ENCODE measurements at places on chromosomes 1 and 21.

- peak; percentile 33 for DNase-seq
Measured at GRCh38 chr1:244414543-244414942, 37.2 kb downstream of the ADSS2 start.

- DNase-seq: no peak
Measured at GRCh38 chr1:55250399-55251075, 35.4 kb upstream of the USP24 start.

DNA sequence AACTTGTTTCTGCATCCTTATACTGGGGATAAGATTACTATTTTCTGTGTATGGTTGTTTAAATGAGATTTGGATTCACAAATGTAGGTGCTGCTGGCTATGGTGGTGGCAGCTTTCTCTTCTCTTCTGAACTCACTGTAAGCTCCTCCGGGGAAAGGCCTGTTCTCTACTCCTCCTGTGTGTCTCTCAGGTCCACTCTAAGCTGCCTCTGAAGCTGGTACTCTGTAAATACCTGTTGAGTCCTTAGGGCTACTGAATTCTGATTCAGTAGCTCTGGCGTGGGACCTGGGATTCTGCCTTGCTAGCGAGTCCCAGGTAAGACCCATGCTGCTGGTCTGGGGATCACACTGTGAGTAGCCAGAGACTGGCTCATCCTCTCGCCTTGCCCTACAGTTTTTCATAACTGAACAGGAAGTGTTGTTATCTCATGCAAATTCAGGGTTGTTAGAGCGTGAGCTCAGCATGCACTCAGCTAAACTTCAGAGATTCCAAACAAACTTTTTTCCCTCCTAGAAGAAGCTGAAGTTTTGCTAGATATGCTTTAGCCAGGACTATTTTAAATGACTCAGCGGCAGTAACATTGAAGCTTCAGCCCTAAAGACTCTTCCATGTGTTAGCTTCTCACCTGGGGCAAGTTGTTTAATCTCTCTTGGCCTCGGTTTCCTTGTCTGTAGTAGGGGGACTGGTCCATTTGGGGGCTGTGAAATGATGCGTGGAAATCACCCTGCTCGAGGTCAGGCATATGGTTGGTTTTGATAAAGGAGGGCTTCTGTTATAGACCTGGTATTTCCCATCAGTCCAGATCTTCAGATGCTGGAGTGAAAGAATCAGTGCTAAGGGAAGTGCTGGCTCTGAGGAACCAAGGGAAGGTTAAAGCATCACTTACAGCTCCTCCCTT, 271.5 kb upstream of the TMEM51 start:
- DNase-seq: peak; percentile 6

GRCh38 chr1:230157420-230158390, 90.7 kb downstream of the GALNT2 start:
- no peak for DNase-seq

- DNase-seq: no peak
Measured at GRCh38 chr1:168640836-168641235, 64.4 kb downstream of the XCL1 start.

DNA sequence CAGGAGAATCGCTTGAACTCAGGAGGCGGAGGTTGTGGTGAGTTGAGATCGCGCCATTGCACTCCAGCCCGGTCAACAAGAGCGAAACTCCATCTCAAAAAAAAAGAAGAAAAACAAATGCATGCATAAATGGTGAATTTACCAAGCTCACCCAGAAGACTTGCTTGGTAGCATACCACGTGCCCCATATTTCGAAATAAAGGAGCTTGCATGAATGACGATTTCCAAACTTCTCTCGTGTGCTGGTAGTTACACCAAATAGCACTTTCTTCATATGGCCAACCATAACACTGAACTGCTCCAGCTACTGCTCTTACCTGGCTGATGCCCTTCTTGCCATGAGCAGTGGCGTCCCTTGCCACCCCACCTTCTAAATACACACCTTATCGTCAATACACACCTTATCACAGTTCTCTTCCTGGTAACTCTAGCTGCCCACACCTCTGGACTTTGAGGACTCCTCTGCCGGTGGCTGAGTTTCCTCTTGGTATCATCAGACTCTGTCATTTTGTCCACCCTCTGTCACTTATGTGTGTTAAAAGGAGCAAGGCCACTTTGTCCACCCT, 2.8 kb downstream of the DOP1B start:
- peak; percentile 92 for DNase-seq

- no peak for DNase-seq
Measured at GRCh38 chr1:57910782-57911181, 486.9 kb upstream of the DAB1 start.

GRCh38 chr1:115811140-115811828, 29.6 kb downstream of the NHLH2 start:
- no peak for DNase-seq

- no peak for DNase-seq
Measured at GRCh38 chr1:103273106-103273505, 164.8 kb upstream of the COL11A1 start.

DNA sequence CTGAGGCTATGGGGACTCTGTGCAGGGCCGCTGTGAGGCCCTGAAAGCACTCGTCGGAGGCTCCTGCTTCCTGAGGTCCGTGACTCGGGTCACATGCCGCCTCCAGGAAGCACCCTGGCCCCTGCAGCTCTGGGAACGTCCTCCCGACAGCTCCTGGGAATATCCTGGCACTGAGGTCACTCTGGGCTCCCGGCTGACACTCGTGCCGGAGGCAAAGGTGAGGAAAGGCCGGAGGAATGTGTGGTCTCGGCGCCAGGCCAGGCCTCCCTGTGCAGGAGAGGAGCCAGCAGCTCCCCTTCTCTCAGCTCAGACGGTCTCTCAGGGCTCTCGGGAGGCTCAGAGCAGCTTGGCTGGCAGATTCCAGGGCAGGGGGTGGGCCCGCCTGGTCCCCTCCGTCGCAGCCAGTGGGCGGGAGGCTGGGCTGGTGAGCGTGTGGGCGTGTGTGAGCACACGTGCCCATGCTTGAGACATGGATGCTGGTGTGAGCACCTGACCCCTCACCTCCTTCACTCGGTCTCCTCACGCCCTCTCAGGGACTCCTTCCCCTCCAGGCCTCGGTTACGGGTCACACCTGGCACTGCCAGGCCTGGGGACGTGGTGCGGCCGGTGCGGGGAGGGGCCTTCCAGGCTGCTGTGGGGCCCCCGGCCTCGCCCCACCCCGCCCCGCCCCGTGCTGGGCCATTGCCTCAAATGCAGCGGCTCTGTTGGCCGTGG, 5.5 kb upstream of the RNF223 start:
- DNase-seq: peak; percentile 47

GRCh38 chr1:205446828-205447227, 9.0 kb downstream of the BLACAT1 start:
- DNase-seq: no peak

- DNase-seq: no peak
Measured at GRCh38 chr1:18278946-18279345, 171.3 kb downstream of the IGSF21 start.

DNA sequence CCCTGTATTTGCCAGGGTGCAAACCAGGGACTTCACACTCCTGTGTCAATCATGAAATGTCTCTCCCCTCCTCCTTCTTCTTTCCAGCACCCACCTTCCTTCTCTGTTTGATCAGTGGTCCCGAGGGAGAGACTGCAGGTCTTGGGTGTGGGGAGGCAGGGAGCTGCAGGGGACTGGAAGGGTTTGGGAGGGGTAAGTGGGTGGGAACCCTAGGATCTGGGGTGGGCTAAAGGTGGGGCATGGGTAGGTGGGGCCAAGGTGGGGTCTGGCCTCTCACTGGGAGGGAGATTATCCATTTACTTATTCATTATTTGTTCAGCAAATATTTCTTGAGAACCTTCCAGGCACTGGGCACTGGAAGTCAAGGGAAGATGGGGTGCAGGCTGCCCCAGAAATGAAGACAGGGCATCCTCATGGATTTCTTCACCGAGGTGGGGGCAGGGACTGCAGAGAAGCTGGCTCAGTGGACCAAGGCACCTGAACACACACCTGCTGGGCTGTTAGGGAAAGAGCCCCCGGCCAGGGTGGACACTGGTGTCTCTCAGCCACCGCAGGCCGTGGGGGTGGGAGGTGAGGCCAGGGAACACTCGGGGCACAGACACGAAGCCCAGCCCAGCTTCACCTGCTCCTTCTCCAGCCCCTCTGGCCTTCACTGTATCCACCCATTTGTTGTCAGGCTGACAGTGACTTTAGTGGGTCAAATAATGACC, 193.9 kb upstream of the C1orf174 start:
- no peak for DNase-seq

- peak; percentile 57 for DNase-seq
Measured at GRCh38 chr1:28518745-28519341, 13.0 kb downstream of the RCC1 start.

- no peak for DNase-seq
Measured at GRCh38 chr1:29800522-29800956, 564.2 kb downstream of the PTPRU start.

DNA sequence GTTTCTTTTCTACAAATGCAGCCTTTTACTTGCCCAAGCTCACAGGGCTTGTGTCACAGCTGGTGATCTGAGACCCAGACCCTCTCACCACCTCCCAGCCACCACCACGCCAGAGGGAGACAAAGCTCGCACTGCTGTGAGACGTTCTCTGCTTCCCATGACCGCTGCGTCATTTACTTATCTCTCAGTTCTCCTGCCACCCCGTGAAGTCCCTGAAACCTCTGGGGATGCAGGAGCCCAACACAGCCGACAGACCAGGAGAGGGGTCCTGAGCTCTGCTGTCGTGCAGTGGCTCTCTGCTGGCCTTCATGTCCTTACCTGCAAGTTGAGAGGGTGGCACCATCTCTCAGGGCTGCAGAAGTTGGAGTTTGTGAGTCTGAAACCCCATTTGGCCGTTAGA, 77.7 kb downstream of the SLC16A1 start:
- DNase-seq: no peak

GRCh38 chr1:11558871-11559590, 80.1 kb downstream of the DISP3 start:
- DNase-seq: no peak

GRCh38 chr1:229229721-229230139, 41.2 kb upstream of the RAB4A start:
- DNase-seq: peak; percentile 63

DNA sequence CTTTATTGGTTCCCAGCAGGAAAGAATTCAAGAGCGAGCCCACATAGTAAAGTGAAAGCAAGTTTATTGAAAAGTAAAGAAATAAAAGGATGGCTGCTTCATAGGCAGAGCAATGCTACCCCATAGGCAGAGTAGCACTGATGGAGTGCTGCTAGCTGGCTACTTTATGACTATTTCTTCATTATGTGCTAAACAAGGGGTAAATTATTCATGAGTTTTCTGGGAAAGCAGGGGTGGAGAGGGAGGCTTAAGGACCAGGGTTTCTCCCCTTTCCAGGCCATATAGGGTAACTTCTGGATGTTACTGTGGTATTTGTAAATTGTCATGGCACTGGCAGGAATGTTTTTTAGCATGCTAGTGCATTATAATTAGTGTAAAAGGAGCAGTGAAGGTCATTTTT, 1271.4 kb downstream of the KCNT2 start:
- DNase-seq: no peak

GRCh38 chr21:37742532-37742931, 173.7 kb downstream of the KCNJ6 start:
- no peak for DNase-seq

DNA sequence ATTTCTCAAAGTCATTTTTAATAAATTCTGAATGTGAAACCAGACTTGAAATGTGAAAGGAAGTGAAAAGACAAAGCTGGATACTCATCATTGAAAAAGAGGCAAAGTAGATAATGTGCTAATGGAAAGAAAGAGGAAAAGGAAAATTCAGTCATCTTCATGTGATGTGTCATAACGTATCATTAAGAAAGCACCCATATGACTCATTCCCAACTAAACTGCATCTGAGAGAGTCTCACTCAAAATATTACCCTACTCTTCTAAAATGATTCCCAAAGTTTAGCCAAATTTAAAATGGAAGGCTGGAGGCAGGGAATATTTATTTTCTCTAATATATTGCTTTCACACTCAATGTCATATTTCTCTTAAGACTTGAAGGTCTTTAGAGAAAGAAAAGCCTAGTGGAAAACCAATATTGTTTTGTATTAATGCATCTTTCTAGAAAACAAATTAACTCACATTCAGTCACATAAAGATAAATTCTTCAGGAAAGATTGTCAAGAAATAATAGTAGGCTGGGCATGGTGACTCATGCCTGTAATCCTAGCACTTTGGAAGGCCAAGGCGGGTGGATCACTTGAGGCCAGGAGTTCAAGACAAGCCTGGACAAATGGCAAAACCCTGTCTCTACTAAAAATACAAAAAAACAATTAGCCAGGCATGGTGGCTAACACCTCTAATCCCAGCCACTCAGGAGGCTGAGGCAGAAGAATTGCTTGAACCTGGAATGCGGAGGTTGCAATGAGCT, 129.9 kb downstream of the SLC30A10 start:
- peak; percentile 90 for DNase-seq

DNA sequence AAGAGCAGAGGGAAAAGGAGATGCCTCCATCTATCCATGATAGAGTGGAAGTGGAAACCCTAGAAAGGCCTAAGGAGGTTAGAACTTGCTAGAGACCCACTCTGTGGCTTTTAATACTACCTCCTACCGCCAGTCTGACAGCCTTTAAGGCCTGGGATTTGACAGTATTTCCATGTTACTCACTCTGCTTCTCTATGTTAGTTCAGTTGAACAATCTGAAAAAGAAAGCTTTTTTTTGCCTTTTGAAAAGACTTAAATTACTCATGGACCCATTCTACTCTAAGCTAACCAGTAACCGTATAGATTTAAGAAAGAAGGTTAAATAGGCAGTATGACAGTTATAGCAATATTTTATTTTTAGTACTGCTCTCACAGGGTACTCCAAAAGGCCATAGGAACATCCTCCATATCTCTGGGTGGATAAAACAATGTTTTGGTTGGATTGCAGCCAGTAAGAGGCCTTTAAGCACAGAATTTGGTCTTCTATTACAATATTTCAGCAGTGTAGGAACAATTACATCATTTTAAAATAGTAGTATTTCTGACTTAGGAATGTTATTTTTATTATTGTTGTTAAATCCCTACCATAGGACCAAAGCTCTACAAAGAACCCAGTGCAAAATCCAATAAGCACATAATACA, 15.9 kb upstream of the GPR25 start:
- no peak for DNase-seq

GRCh38 chr1:172941945-172942344, 108.8 kb downstream of the TNFSF18 start:
- DNase-seq: no peak

DNA sequence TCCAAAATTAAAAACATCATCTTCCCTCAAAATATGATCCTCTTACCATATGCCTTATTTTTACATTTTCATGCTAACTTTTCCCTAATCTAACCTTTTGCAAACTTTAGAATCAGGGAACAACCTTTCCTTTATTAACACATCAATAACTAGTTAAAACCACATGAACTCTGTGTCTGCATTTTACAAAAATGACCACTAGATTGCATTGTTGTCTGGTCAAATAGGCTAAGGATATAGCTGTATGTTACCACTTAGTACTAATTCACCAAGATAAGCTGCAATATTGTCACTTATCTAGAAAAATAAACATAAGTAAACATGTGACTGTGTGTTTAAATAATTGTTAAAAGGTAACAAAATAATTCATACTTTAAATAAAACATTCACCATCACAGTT, 82.3 kb downstream of the DENND1B start:
- DNase-seq: peak; percentile 8

DNA sequence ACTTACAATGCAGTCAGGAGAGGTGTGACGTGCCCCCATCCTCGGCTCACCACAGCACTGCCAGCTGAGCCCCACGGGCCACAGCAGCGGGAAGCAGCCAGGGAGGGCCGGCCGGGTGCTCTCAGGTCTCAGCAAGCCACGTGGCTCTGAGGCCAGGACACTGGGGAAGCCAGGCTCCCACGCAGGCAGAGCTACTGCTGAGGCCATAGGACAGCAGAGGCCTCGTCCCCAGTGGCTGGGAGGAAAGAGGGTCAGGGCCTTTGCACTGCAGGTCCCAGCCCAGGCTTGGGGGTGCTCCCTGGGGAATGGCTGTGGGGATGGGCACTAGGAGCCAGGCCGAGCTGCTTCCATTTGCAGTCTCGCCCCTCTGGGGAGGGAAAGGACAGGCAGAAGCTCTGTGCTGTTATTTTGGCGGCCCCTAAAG, 5.8 kb downstream of the LRRC47 start:
- no peak for DNase-seq
